HAP-1 (cell line): ENCODE measurements at places on chromosomes 7 and 10.

DNA sequence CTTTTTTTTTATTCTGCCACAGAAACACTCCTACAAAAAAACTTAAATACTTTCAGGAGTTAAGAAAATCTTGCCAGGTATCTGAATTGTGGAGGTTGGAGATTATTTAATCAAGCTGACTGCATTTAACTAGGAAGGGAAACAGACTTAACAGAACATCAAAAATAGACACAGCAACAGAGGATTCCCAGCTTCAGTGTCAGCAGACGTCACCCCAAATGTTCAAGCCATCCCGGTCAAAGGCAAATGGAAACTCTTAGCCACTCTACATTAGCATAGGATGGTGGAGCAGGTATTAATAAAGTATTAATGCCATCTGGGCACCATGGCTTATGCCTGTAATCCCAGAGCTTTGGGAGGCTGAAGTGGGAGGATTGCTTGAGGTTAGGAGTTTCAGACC lies 139.7 kb upstream of the SVIL start:
- DNase-seq = no peak

- no peak for DNase-seq
These were observed 154.7 kb upstream of the DGKB start for GRCh38 chr7:15057272-15057671.

DNA sequence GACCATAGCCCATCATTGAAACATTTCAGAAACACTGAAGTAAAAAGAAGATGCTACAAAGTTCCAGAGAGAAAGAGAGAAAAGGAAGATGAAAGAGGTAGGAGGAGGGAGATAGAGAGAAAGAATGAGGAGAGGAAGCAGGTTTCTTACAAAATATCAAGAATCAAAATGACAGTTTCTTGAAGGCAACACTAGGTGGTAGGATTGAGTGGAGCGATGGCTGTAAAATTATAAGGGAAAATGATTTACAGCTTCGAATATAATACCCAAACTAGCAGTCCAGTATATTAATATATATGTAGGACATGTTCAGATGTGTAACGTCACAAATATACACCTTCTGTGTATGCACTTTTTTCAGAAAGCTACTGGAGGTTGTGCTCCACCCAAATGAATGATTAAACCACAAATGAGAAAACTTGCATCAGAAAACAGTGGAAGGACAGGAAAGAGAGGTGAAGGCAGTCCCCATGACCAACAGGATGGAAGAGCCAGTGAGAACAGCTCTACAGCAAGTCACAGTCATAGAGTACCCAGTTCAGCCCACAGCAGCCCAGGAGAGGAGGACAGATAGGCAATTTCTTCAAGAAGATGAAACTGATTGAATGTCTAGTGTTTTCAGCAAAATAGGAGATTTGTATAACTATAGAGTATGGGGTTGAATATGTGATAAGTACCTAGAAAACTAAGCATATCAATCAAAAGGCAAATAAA lies 151.5 kb upstream of the TARP start:
- no peak for DNase-seq

GRCh38 chr7:23337374-23337773 lies 38.2 kb downstream of the MALSU1 start:
- DNase-seq = no peak

DNA sequence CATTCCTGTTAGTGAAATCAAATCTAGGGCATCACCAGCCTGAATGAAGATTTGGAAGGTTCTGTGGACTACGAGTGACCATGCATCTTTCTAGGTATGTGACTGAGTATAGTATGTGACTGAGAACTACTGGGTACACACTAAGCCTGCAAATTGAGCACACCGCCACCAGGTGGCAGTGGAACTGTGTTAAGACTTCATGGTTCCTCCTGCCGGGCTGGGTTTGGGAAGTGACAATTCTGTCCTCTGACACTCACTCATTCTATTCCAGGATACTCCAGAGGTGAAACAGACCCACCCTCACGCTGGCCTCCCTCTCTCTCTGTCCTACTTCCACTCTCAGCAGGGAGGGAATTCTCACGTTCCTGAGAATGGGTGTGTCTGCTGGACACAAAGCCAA lies 84.0 kb upstream of the TMEM248 start:
- DNase-seq = peak; percentile 37

DNA sequence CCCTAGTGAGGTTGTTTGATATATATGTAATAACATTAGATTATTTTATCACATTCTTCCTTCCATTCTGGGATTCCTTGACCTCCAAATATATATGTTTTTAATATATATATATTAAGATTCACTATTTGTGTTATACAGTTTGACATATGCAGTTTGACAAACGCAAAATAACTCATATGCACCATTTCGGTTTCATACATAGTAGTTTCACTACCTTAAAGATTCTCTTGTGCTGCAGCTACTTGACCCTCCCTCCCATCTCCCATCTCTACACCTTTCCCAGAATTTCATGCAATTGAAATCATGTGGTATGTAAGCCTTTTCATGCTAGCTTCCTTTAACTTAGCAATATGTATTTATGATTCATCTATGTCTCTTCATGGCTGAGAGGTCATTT lies 1244.4 kb downstream of the SORCS3 start:
- DNase-seq = no peak

GRCh38 chr10:21396889-21397288 lies 128.6 kb downstream of the SKIDA1 start:
- DNase-seq = no peak

DNA sequence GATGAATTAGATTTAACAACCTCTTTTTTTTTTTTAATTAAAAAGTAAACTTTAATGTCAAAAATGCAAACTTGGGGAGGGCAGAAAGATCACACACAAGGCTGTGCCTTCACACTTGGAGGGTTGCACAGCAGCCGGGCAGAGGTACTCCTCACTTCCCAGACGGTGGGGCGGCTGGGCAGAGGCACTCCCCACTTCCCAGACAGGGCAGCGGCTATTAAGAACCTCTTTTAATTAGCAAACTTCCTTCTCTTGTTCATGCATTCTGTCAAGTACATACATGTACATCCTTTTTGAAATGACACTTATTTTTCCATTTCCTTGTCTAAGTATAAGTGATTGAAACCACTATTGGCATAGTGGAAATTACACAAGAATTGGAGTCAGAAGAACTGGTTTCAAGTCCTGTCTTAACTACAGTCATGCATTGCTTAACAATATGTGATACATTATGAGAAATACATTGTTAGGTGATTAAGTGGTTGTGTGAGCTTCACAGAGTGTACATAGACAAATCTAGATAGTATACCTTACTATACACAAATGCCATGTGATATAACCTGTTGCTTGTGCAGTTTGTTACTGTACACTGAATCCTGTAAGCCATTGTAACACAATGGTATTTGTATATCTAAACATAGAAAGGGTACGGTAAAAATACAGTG lies 26.5 kb downstream of the BTRC start:
- DNase-seq = no peak

DNA sequence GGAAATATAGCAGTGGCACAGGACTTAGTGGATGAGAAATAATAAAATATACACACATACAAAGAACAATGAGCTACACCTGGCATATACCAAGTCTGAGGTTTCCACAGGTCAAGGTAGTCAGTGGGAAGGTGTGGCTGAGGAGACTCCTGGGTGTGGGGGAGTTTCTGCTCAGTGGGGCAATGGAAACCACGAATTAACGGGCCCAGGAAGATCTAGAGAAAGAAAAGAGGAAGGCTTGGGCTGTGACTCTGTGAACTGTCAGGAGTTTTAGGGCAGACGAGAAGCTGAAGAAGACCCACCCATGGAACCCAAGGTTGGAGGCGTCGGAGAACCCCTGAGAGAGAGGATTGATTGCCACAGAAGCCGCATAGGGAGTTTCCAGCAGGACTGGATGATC lies 196.5 kb downstream of the HERPUD2 start:
- DNase-seq = no peak

DNA sequence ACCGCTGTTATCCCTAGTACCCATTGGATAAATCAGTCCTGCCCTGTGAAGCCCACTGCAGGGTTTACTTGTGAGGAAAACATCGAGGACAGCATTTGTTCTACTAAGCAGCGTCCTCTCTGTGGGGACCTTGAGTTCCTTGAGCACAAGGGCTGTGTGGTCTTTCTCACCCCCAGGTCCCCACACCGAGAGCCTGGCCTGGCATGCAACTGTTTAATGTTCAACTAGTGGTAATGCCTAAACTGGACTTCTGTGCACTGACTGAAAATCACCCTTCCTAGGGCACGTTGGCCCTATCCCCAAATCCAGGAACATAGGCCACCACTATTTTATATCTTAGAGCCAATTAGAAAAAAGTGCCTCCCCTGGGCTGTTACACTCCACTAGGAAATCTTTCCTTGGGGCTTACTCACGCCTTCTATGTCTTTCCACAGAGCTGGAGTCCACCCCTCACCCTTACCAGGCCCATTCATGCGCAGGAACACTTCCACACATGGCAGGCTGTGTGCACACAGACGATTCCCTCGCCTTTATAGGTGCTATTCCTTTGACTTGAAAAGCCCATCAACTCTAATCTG lies 1.7 kb upstream of the TMEM213 start:
- DNase-seq = no peak

GRCh38 chr10:32949221-32949678 lies 8.8 kb downstream of the ITGB1 start:
- no peak for DNase-seq

GRCh38 chr10:74035303-74035702 lies 37.4 kb downstream of the VCL start:
- peak; percentile 99 for DNase-seq

GRCh38 chr10:59314268-59314667 lies 48.1 kb downstream of the FAM13C start:
- no peak for DNase-seq

DNA sequence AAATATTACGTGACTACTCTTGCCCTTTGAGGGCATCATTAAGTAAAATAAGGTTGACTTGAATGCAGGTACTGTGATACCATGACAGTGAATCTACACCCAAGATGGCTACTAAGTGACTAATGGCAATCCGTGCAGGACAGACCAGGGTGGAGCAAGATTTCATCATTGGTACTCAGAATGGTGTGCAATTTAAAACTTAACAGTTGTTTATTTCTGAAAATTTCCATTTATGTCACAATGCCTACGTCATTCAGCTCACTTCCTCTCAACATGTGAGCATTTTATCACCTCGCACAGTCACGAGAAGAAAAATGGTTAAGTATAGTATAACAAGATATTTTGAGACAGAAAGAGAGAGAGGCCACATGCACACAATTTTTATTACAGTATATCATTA lies 50.3 kb upstream of the MET start:
- DNase-seq = no peak

DNA sequence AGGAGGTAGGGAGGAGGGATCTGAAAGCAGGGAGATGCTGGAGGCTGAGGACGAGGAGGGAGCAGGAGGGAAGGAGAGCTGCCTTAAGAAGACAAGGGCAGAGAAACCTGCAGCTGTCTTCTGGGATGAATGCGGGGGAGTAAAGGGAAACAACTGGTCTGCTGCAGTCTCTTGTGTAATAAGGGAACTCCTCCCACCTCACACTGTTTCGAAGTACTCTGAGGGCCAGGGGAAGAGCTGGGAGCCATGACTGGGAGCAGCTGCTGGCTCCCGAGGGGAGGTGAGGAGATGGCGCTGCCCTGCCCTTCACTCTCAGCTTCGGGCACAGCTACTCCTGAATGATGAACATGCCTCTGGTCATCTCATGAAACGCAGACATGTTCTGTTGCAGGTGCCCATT lies 65.1 kb downstream of the CLEC2L start:
- DNase-seq = no peak

GRCh38 chr10:125158275-125158600 lies 2.1 kb downstream of the CTBP2 start:
- no peak for DNase-seq

DNA sequence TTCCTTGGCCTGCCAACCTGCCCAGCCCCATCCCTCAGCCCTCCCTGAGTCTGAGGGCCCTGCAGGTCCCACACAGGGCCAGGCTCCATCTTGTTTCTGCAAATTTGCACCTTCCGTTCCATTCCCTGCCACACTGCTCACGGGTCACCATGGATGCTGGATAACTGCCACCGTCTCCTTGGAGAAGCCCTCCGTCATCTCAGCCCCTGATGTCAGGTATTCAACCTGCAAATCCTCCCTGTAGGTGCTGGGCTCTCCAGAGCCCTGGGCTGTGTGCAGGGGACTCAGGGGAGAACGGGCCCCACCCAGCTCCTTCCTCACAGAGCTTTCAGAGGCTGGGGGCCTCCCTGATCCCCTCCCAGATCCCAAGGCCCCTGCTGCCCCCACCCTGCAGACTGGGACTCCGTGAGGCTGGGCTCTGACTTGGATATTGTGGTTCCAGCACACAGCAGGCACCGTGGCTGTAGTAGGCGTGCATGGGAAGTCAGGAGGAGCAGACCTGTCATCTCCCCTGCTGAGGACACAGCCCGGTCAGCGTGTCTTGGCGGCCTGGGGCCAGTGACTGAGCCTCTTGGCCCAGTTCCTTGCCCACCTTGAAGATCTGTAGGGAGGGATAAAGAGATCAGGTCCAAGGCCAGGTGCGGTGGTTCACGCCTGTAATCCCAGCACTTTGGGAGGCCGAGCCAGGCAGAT lies 121.7 kb upstream of the TNRC18 start:
- no peak for DNase-seq

DNA sequence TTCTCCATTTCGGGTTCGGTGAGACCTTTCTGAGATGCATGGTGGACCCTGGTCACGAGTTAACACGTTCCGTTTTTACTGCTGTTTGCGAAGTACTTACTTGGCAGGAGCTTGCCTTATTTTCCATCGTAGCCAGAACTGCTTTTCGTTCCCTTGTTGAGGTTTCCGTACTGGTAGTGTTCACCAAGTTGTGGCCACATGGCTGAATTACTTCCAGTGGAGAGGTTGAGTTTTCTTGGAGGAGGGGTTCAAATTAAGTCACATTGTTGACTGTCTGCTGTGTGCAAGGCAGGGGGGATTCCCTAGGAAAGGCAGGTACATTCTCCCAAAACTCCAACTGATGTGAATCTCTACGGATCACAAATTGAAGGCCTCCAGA lies 4.0 kb downstream of the MXI1 start:
- no peak for DNase-seq

DNA sequence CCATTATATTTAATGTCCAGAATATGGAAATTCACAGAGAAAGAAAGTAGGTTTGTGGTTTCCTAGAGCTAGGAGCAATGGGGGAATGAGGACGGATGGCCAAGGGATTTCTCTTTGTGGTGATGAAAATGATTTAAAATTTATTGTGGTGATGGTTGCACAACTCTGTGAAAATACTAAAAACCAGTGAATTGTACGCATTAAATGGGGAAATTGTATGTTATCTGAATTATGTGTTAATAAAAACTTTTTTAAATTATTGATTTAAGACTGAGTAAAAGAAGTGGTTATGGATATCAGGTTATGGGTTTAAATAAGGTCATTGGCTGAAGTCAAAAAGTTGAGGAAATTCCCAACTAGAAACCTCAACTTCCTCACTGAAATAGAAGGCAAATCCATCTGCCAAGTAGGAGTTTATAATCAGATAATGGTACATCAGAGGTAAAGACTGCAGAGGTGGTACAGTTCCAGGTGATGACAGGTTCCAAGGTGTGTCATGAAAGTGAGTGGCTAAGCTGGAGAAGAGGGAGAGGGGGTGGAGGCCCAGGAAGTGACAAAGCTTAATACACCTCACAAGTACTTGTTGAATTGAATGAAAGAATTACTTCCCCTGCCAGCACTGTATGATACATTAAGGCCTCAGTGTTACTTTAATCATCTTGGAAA lies 68.9 kb upstream of the CCDC71L start:
- no peak for DNase-seq

- no peak for DNase-seq
These were observed 136.2 kb upstream of the KCNMA1 start for GRCh38 chr10:77773631-77774426.

GRCh38 chr10:102735065-102735562 lies 8.6 kb upstream of the WBP1L start:
- DNase-seq = no peak
